Fibroblast of the aortic adventitia (primary cell): ENCODE measurements at places on chromosomes 5 and 9. TPM values are rescaled to one million over a fixed set of nuclear protein-coding genes. Genes with fewer than 3 reads are reported as not detected.
A peak's percentile ranks its signal among the peaks of the same experiment; 100 is the strongest.

Gene SLC6A19
- total RNA-seq = not detected in 2 replicates

Gene TXNDC8
- not detected in 2 replicates for total RNA-seq

Gene TLN1
- 287 and 513 TPM in 2 replicates for total RNA-seq

Gene ADAMTS19
- total RNA-seq = 0.09 TPM in 1 of 2 replicates, not detected in the other

Gene TRMT10B
- 1.3 and 2.4 TPM in 2 replicates for total RNA-seq

Gene SGCD
- 7.9 and 11.7 TPM in 2 replicates for total RNA-seq

GRCh38 chr5:54495027-54495426 lies 22.5 kb upstream of the SNX18 start:
- no peak for DNase-seq

- no peak for DNase-seq
Measured at GRCh38 chr5:150347451-150347850, 10.0 kb upstream of the TCOF1 start.

DNA sequence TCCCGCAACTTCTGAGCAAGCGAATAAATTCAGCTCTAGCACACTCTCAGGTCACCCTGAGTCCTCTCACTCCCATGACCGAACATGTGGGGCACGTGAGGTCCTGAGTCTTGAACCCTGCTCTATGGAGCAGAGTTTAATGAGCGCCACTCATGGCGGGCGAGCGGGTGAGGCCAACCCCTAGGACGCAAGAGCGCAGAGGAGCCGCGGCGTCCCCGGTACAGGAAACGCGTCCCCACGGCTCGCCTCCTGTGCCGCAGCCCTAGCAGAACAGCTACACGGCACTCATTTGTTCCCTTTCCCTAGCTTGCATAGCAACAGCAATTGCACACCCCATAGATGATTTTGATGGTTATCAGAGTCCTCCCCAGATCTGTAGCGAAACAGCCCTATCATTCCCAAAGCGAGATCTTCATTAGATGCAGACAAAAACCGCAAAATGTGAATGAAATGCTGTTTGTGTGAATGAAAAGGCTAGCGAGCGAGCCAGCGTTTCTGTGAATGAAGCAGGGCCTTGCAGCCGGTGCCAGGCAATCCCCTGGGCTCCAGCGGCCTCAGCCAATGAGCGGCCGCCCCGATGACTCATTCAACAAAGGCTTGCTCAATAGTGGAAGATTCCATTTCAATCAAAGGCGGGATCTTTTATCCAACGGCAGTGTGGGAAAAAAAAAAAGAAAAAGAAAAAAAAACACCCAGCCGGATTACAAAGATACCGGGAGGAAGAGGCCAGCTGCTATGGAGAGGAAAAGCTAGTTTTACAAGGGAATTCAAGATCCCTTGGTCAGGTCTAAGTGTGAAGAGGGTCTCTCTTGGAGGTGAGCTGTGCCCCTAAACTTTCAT lies 1.5 kb upstream of the SHC3 start:
- DNase-seq = peak; percentile 97

DNA sequence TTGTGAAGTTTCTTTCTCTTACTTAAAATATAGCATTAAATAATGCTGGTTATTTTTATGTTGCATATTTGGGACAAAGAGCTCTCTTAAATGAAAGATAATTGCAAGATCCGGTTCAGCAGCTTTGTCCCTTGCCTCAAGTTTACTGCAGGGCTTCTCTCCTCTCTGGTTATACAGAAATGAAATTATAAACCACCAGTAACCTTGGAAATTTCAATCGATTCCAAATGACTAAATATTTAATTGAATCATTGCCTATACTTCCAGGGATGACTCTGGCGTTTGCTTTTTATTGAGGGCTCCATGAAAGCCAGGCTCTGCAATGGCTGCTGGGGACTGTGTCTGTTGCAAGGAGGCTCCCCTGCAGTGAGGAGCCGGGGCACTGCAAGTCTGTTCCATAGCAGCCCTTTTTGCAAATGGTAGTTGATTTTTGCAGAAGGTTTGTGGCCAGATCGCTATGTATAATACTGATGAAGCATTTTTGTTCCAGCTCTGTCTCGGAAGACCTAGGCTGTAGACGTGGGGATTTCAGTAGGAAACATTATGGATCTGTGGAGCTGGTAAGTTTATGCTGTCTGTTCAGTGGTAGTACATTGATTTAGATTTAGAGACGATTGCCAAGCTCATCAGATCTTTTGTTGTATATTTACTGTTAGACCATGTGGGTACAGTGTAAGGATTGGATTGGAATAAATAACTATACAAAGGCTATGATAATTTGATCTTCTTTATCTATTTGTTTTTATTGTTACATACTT lies at the start of gene GARNL3:
TSS of gene GARNL3 (plus strand) at position 313 of the 758 bp plus-strand sequence. CDS start at position 417, 104 bp downstream.
- no peak for DNase-seq

DNA sequence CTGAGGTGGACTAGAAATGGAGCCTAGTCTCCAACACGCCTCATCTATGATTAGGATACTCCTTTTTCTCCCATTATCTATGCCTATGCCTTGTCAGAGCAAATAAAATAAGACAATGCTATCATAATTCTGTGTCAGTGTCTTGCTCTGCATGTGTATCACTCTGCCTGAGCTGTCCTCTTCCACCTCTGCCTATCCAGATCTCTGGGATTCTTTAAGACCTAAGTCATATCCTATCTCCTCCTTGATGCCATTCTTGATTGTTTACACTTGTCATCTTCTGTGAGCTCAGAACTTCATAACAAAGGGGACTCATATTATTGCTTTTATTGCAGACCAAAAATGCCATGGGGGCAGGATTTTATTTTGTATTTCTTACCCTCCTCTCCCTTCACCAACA lies 351.2 kb upstream of the C9orf72 start:
- no peak for DNase-seq

- no peak for DNase-seq
Measured at GRCh38 chr9:8924562-8924961, 1125.0 kb upstream of the DMAC1 start.

GRCh38 chr5:9898319-9898718 lies 268.2 kb upstream of the TAS2R1 start:
- DNase-seq = peak; percentile 55

- no peak for DNase-seq
Measured at GRCh38 chr9:37251452-37251851, 131.1 kb downstream of the ZCCHC7 start.

DNA sequence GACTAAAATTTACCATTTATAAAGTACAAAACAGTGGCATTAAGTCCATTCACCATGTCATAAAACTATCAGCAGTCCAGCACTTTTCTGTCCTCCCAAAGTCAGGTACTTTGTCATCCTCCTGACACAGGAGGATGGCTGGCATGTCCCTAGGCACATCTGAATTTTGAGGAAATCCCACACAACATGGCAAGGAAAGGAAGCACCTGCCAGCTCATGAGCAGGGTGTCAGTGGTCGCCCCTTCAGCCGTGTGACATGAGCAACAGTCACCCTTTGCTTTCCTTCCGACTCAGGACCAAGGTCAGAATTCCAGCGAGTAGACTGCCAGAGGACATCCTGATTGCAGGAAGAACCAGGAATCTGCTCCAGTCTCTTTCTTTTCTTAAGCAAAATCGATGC lies 77.1 kb downstream of the PPARGC1B start:
- DNase-seq = no peak

DNA sequence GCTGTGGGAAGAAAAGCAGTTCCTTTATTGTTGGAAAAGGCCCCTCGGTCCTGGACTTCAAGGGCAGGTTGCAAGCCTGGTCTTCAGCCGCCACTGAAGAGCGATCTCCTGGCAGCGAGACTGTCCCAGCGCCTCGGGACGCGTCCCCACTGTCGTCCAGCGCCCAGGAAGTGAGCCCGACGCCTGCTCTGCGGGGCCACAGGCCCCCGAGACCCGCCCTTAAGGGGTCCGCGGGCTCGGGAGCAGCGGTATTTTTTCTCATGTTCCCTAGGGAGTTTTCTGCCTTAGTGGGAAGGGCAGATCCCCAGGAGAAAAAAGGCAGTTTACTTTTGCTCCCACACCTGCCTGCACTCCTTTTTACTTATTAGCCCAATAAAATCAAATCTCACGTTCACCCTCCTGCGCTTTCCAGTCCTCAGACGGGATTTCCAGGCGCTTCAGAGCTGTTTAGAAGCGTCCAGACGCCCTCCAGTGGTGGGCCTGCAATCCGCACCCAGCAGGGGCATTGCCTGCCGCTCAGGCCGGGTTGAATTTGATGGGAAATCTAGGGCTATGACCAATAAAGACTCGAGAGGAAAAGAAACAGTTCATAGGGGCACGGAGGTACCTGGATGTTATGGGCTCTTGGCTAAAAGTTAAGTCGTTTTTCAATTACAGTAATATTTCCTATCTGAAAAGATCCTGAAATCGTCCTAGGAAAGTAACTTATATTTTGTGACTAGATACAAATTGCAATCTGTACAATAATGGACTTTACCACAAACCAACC lies 2.8 kb upstream of the EFNA5 start:
- DNase-seq = peak; percentile 89

- no peak for DNase-seq
Measured at GRCh38 chr5:124462751-124463150, 283.7 kb downstream of the ZNF608 start.

DNA sequence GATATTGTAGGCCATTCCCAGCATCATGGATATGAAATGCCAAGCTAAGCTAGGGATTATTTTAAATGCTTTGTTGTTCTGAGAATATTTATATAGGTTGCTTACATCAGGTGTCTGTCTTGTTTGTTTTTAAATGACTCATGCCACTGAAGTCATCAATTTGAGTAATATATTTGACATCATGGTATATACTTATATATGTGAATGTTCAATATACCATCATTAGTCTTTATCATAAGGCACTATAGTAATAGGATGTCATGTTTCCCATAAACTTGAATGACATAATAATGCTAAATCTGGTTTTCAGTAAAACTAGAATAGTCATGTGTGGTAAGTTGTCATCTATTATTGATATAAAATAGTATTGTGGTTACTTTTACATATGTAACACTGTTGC lies 13.1 kb downstream of the C9orf85 start:
- DNase-seq = no peak

DNA sequence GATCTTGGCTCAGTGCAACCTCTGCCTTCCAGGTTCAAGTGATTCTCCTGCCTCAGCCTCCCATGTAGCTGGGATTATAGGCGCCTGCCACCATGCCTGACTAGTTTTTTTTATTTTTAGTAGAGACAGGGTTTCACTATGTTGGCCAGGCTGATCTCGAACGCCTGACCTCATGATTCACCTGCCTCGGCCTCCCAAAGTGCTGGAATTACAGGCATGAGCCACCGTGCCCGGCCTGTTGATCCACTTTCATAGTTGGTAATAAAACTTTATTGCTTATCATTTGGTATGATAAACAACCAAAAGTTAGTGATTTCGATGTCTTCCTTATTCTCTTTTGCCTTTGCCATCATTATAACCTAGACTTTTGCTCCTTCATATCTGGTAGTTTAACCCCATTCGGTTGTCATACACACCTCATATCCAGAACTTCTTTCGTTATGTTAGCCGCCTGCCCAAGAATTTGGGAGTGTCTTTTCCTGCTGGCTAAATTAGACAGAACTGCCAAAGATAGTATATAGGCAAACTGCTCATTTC lies 45.0 kb downstream of the UBE2R2 start:
- DNase-seq = no peak

DNA sequence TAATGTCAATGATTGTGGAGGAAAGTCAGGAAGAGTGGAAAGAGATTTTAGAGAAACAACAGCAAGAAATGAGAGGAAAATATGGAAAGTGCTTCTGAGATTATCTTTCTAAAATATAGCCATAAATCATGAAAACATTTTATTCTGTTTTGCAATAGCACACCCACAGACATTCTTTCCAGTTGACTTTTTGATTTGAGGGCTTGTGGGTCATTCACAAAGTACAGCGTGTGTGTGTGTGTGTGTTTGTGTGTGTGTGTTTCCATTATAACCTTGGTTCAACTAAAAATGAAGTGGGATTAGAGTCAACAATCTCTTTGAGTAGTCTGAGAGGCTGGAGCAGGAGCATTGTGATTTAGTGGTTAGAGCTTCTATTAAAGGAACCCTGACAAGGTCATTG lies 116.6 kb upstream of the GAS1 start:
- peak; percentile 92 for DNase-seq

GRCh38 chr5:18686253-18686652 lies 1052.0 kb downstream of the TAF11L14 start:
- DNase-seq = no peak

- DNase-seq = peak; percentile 93
Measured at GRCh38 chr9:134403682-134404301, 77.5 kb downstream of the RXRA start.

DNA sequence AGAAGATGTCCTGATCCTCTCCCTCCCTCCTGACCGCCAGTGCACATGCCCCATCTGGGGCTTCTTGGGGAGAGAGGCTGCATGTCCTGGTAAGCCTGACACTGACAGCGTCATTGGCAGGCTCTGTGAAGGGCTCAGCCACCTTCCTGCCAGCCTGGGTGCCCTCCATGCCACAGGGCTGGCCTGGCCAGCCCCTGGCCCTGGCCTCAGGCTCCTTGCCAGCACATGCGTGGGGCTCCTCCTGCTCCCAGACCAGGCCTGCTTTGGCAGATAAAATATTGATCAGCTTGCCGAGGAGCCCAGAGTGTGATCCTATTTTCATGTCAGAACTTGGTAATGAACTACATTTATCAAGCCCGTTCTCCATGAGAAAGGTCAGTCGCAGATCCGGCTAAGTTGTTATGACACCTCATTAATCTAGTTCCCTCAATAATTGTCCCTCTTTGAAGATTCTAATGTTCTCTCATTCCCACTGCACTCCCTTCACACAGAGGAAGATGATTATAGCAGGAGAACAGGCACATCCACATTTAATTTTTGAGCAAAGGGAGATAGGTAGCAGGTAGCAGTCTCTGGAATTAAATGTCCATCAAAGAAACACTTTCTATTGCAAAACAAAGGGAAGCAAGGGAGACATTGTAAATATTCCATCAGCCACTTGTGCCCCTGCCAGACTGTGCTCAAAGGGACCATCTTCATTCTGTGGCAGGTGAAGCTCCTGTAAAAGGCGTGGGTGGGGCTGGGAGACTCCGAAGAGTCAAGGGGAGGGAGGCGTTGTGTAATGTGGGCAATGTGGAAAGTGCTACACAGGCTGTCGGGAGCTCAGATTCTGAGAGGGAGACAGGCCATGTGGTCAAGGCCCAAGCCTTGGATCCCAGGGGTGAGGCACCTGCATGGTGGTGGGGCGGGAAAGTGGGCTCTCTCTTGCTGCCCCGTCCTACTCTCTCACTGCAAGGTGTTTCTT lies 272.0 kb downstream of the HSPA4 start:
- no peak for DNase-seq

GRCh38 chr5:141492168-141492885 lies 3.4 kb downstream of the PCDHGC5 start:
- no peak for DNase-seq

- DNase-seq = peak; percentile 94
Measured at GRCh38 chr5:134465816-134466240, 54.1 kb upstream of the CDKN2AIPNL start.

DNA sequence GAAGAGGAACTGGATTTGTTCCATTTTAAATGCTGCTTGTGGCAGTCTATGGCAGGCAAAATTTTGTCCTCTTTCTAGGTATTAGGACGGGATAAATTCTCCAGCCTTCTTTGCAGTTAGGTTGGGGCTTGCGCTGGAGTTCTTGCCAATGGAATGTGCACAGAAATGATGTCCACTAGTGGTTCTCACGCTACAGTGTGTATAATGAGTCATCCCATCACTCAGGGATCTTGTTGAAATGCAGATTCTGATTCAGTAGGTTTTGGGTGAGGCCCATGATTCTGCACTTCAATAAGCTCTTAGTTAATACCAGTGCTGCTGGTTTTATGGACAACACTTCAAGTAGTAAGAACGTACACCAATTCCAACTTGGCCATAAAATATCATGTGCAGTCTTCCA lies 317.6 kb upstream of the KLF4 start:
- DNase-seq = peak; percentile 80

- DNase-seq = peak; percentile 98
Measured at GRCh38 chr9:35905912-35906679, at the start of gene HRCT1. HRCT1 (plus strand) TSS chr9:35906202; CDS start chr9:35906288, 86 bp downstream.

- DNase-seq = no peak
Measured at GRCh38 chr5:73426034-73426433, 22.5 kb downstream of the FOXD1 start.

- peak; percentile 15 for DNase-seq
Measured at GRCh38 chr9:133955821-133956411, 36.2 kb downstream of the VAV2 start.
